ENCODE measurements at places on chromosomes 13 and 19. TPM values are rescaled to one million over a fixed set of nuclear protein-coding genes. Genes with fewer than 3 reads are reported as not detected.

The ECSIT gene
- 28.4 TPM for total RNA-seq

The ZNF20 gene
- total RNA-seq = 1.1 TPM

The RNF17 gene
- total RNA-seq = 0.58 TPM

The NLRP11 gene
- total RNA-seq = not detected

Measured in mesenteric fat pad (tissue), 1 donor.